Mesenchymal stem cell (in vitro differentiated cells and primary cell): ENCODE measurements at places on chromosomes 3 and 15.

- DNase-seq: no peak
These were observed 232.5 kb downstream of the CDIN1 start for GRCh38 chr15:36811903-36812302.

DNA sequence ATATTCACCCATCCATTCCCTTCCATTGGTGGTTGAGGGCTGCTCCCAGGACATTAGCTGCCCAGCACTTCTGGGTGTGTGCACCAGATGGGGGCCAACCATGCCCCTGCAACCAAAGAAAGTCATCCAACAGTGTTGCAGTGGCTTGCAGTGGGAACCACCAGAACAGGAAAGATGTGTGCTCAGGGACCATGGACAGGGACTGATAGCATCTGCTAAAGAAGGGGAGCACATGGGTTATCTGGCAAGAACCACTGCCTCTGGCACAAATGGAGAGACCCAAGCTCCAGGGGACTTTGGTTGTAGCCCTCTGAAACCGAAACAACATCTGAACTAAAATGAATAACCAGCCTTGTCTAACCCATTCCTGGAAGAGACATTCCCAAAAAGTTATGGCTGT lies 8.1 kb downstream of the DCLK3 start:
- DNase-seq: no peak

DNA sequence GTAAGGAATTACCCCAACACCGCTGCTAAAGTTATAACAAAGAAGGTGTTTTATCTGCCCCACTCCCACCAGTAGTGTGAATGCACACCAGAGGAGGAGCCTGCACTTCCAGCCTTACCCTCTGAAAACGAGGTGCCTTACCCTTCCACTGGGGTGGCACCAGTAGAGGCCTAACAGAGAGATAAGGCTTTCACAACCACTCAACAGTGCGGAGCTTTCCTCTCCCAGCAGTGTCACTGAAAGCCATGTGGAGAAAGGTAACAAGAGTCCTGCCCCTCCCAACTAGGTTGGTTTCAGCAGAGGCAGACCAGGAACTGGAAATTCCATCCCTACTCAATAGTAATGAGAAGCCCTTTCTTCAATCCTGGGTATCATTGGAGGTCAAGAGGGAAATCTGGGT lies 539.2 kb downstream of the VGLL3 start:
- no peak for DNase-seq

DNA sequence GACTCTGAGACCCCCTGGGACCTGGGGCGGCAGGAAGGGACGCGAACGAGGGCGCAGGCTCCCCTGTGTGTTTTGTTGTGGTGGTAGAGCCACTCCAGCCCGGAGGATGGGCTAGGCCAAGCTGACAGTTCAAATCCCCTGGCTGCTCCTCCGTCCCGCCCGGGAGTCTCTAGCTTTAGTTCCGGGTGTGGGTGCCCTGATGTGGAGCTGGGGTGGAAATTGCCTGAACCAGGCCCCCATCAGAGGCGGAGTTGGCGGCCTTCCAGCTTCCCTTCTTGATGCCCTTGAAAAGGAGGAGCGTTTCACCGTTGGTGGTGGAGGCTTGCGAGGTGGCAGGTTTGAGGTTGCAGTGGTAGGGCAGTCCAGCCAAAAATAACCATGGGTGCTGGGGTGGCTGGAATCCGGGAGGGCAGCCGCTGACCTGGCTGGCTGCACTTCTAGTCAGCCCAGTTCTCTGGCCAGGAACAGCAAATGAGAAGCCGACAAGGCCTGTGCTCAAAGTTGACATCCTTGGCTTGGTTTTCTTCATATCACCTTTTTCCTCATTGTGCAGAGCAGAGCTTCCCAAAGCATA lies 817 bp downstream of the CLK3 start:
- DNase-seq: peak; percentile 77

GRCh38 chr3:27356976-27357375 lies 12.2 kb downstream of the NEK10 start:
- DNase-seq: no peak

GRCh38 chr15:43187544-43188155 lies 2.4 kb downstream of the CCNDBP1 start:
- peak; percentile 67 for DNase-seq

DNA sequence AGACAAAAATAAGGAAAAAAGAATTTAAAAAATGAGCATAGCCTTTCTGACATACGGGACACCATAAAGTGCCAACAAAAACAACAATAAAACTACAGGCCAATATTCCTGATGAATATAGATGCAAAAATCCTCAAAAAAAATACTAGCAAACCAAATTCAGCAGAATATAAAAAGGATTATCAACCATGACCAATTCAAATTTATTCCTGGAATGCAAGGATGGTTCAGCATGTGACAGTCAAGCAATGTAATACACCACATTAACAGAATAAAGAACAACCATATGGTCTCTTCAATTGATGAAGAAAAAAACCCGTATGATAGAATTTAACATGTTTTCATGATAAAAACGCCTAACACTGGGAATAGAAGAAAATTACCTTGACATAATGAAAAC lies 341.7 kb downstream of the PYDC2 start:
- no peak for DNase-seq

- no peak for DNase-seq
These were observed 500.6 kb downstream of the SI start for GRCh38 chr3:164577667-164578210.

GRCh38 chr3:165938986-165939540 lies 101.8 kb upstream of the BCHE start:
- DNase-seq: no peak

DNA sequence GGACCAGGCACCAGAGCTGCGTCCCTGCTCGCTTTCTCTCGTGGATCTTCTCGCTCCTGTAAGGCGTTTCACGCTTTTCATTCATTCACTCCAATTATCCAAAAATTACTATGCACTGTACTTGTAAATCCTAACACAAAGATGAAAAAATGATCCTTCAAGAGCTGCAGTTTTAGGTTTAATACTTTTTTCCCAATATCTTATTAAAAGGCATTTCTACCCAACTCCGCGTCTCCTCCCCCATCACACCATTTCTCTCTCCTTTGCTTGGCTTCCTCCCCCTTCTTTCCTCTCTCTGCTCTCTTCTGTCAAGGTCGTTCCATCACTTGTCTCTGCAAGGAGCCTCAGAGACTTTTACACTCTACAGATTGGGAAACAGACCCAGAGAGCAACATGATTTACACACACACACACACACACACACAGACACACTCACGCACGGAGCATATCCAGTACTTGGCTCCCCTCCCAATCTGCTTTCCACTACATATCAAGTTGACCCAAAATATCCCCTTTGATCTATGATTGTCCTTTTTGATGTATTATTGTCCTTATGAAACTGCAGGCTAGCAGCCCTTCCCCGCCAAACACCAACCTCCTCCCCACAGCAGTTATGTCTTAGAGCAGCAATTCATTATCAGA lies 479 bp upstream of the CLDN1 start:
- peak; percentile 43 for DNase-seq

DNA sequence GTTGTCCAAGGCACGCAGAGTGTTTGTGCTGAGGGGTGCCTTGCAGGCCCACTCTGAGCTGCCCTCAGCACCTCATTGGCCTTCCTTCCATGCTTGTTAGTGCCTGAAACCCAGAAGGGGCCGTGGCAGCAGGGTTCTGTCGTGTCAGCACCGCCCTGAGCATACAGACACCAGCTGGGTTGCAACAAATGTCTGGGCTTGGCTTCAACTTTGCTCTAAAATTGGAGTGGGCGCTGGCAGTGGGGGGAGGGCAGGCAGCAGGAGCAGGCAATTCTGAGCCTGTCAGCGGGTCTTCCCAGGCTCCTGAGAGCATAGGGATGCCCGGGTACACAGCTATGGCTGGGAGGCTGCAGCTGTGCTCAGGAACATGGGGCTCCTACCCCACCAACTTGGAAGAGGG lies 464.3 kb downstream of the EPHA3 start:
- DNase-seq: no peak

DNA sequence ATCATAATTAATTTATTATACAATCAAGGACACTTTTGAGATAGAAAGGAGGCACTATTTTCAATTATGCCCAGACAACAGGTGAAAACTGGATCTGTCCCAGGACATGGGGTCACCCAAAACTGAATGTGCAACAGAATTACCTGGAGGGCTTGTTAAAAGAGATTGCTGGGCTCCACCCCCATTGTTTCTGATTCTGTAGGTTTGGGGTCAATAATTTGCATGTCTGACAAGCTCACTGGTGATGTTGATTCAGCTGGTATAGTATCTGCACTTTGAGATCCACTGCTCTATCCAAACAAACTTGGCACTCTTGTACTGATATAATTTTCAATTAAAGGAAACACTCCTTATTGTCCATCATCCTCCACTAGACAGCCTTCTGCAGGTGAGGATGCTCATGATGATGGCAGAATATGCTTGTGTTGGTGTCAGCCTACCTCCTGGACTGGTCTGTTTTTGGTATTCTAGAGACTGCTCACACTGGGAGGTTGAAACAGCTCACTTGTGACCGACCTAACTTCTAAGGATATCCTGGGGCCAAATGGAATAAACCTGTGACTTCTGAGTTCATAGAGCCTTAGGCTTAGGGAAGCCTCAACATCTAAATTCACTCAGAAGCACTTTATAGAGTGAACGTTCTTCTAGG lies 2.2 kb downstream of the P2RY14 start:
- DNase-seq: no peak

DNA sequence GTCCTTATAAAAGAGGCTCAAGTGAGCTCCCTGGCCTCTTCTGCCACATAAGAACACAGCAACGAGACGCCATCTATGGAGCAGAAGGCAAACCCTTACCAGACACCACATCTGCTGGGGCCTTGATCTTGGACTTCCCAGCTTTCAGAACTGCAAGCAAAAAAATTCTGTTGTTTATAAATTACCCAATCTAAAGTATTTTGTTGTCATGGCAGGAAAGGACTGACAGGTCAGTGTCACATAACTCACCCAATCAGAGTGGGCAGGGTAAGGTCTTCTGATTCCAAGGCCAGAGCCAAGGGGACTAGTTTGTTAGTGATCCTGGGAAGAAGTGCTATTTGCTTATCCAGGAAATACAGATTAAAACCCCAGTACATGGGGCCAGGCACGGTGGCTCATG lies 98.9 kb downstream of the HMG20A start:
- peak; percentile 78 for DNase-seq

DNA sequence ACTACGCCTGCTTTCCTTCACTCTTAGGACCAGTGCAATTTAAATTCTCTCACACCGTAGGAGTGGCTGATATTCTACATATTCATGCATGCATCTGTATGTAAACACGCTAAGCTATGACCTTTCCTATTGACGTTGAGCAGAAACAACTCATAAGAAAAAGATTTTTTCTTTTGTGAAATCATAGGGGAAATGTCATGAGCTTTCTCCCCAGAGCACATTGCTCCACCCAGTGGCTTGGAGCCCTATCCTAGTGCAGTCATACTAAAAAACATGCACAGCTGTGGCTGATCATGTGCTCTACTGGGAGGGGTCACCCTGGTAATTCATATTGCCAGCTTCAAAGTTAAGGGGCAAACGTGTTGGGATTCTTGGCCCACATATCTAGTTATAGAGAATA lies 1.8 kb upstream of the MESD start:
- DNase-seq: peak; percentile 38

GRCh38 chr3:4977001-4977852 lies 2.0 kb upstream of the BHLHE40 start:
- DNase-seq: peak; percentile 97

GRCh38 chr15:74782259-74783071 lies 585 bp downstream of the CSK start:
- DNase-seq: peak; percentile 29

- no peak for DNase-seq
These were observed 69.5 kb upstream of the ETV5 start for GRCh38 chr3:186178412-186178811.

DNA sequence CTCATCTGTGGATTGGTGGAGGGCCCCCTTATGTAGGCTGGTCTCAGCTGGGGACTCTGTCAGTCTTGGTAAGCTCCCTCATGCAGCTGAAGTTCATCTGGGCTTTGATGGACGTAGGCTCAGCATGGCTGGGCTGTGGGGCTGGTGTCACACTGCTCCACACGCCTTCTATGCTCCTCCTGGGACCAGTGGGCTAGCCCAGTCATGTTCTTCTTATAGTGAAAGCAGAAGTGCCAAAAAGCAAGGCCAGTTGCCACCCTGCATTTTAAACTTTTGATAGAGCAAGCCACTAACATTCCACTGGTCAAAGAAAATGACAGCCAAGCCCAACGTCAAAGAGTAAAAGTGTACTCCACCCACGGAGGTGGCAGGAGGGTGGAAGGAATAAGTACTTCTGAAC lies 165.5 kb downstream of the MEX3B start:
- DNase-seq: no peak

DNA sequence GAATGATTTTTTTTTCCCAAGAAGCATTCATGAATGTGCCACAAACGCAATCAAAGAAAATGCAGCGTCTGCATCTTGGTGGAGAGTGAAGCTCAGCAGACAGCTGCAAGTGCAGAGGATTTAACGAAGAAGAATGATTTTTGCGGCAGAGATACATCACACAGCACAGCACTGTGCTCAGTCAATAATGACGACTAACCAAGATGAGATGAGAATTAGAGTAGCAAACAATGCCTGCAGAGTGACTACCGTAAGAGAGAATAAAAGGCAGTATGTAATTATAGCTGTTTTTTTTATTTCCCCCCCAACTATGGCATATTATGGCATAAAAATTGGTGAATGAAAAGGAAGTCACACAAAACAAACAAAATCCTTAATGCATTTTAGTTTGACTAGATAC lies 218.0 kb upstream of the ROBO1 start:
- DNase-seq: no peak
